NCI-H2171 treated with DMSO at 0.1 percent for 48 hours (cell line): ENCODE measurements at places on chromosomes 3 and 15.

- DNase-seq, result no peak
Measured at GRCh38 chr15:84819791-84820190, 2.6 kb downstream of the ALPK3 start.

GRCh38 chr3:146169891-146170290 is 8.9 kb upstream of the PLOD2 start:
- DNase-seq, result no peak

DNA sequence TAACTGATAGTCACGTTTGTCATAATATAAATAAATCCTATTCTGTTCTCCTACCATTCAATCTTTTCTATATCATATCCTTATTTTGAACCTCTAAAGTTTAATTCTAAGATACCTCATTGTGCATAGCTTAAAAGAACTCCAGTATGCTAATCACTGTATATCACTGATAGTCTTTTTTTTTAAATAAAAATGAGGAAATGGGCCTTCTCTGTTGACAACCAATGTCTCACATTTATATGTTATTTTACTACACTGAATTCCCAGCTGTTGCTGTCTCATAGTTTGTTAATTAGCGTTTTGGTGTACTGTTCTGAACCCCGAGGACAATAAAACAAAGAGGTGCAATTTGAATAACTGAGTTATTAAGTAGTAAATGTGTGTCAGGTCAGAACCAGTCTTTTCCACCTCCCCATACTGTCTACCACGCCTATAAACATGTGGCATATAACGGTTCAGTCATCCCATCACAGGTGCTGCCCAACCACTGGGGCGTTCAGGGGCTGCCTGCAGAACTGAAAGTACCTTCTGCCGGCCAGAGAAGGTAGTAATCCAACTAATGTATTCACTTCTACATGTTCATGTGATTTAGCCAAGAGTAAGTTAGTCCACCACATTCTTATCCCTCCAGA is 14.9 kb downstream of the CBLB start:
- no peak for DNase-seq

DNA sequence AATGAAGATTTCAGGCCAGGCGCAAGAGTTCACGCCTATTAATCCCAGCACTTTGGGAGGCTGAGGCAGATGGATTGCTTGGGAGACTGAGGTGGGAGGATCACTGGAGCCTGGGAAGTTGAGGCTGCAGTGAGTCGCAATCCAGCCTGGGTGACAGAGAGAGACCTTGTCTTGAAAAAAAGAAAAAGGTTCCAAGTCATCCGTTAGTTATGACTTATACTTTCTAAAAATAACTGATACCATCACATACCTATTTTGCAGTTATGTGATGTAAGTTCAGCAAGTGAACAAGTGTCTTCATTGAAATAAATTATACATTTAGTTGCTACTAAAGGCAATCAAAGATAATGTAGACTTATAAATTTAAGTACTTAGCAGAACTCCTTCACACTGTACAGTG is 22.1 kb downstream of the CLPX start:
- no peak for DNase-seq

DNA sequence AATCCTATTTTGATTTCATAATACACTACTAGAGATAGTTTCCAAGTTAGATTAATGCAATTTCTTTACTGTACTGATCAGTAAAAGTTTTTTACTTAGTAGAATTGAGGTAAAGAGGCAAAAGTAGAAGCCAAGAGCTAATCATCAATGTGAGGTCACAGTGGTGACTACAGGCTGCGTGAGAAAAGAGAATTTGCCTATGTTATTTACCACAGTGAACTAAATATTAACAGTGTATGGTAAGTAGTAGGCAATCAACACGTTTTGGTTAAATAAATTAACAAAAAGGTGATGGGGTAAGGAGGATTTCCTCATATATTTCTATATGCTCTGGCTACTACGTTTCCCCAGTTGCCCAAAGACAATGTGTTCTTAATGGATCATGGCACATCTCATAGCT is 202.2 kb upstream of the CMC1 start:
- no peak for DNase-seq

DNA sequence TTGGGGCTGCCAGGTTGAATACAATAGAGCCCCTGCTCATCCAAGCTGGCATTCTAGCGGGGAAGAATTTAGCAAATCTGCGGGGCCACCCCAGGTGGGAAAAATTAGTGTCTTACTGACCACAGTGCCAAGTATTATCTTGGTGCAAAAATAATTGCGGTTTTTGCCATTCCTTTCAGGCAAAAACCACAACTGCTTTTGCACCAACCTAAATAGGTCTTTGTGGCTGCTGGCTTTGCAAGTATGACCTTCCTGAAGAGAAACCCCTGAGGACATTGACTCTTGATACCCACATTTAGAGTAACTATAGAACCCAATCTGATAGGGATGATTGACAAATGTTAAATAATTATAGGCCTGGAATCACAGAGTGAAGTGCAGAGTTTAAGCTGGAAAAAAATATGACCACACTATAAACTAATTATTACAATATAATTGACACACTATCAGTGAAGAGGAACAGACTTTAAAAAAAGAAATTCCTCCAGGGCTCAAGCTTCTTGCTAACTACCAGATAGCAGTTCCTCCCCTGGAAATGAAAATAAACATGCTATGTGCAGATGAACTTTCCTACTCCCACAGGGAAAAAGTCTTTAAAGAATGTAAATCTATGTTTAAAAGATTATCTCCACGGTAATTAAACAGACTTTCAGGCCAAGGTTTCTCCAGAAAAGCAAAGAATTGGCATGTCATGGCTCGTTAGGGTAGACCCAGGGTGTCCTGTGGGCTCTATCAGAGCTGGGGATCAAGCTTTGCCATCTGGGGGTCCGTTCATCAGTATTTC is 34.4 kb downstream of the CA12 start:
- DNase-seq, result no peak

GRCh38 chr3:10978956-10979355 is 13.6 kb upstream of the SLC6A1 start:
- DNase-seq, result no peak

- no peak for DNase-seq
Measured at GRCh38 chr3:125403789-125404188, 28.7 kb upstream of the ZNF148 start.

- no peak for DNase-seq
Measured at GRCh38 chr15:74053517-74053916, 28.8 kb downstream of the GOLGA6A start.

- DNase-seq, result no peak
Measured at GRCh38 chr3:38245930-38246329, 19.7 kb upstream of the SLC22A13 start.

GRCh38 chr3:117103675-117104074 is 394.1 kb downstream of the TUSC7 start:
- no peak for DNase-seq

GRCh38 chr3:100563652-100564211 is 45.7 kb upstream of the ADGRG7 start:
- DNase-seq, result no peak

GRCh38 chr15:93040288-93041158 is 48.5 kb downstream of the RGMA start:
- no peak for DNase-seq

DNA sequence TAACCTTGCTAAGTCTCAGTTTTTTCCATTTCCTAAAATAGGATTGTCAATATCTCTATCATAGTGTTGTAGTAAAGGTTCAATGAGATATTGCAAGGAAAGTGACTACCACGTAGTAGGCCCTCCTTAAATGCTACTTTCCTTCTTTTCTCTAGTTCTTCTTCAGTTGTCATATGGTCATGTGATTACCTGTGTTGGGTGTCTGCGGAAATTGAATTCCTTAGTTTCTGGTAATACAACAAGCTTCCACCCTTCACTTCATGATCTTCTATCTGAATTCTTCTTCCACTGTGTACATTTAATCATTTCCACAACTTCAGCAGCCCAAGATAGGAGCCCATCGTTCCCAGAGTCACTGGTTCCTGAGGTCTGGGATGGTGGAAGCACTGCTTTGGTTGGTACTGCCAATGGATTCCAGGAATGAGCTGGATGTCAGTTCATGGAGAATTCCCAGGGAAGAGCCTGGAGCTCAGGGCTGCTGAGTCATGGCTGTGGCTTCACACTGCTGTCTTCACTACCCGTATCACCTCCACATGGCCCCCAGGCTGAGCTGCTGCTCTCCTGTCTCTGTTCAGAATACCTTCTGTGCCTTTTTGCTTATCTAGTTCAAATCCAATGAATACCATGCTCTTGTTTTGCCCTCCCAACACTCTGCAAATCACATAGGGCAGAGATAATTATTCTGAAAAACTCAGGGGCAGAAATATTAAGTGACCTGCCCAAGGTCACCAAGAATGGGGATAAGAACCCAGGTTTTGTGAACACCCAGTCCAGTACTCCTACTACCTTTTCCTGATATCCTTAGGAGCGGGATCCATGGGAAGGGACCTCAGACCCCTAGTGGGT is 98.6 kb downstream of the RPL39L start:
- DNase-seq, result no peak

- peak; percentile 71 for DNase-seq
Measured at GRCh38 chr3:140342668-140343067, 335.2 kb upstream of the TRIM42 start.

DNA sequence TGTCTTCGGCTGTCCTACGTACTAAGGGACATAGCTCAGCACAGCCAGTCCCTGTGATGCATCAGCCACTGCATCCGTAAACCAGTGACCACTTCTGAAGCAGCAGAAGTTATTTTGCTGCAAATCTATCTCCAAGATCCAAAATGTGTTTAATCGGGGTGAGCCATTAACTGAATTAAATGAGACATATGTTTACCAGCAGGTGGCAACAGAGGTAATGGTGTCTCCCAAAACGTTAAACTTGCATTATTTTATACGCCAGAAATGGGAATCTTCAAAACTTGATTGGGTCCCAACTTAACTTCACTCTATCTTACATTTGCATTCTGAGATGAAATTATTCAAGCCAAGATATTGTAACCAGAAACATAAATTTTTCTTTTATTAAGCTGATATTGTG is 75.3 kb upstream of the BOC start:
- peak; percentile 49 for DNase-seq

DNA sequence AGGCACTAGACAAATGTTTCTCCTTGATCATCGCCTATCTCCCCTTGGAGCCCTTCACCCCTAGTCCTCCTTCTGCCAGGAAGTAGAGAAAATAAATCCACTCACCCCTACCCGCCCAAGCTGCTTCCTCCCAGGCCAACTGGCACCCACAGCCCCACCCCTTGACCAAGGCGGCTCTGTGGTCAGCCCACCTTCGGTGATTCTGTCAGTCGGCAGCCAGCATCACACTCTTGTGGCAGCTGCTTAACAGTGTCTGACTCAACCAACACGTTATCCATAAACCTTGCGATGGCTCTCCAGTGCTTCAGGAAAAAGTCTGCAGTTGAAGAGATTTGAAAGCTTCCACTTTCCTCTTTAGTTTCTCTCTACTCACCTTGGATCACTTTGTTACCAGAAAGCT is 7.6 kb downstream of the SHF start:
- no peak for DNase-seq

DNA sequence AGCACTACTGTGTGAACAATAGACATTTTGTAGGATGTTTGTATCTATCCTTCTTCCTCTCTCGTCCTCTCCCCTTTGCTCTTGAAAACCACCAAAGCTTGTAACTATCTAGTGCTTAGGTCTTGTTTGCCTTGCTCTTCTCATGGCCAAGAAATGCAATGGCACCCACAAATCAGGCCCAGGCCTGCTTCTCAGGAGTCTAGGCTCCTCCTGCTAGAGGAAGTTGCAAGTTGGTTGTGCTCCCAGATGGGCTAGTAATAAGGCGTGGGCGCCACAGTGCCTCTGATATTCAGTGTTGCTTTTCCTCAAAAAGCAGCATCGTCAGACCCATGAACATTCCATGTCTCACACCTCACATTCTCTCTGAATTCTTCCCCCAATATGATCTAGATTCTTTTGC is 28.7 kb downstream of the ZNF385D start:
- no peak for DNase-seq

DNA sequence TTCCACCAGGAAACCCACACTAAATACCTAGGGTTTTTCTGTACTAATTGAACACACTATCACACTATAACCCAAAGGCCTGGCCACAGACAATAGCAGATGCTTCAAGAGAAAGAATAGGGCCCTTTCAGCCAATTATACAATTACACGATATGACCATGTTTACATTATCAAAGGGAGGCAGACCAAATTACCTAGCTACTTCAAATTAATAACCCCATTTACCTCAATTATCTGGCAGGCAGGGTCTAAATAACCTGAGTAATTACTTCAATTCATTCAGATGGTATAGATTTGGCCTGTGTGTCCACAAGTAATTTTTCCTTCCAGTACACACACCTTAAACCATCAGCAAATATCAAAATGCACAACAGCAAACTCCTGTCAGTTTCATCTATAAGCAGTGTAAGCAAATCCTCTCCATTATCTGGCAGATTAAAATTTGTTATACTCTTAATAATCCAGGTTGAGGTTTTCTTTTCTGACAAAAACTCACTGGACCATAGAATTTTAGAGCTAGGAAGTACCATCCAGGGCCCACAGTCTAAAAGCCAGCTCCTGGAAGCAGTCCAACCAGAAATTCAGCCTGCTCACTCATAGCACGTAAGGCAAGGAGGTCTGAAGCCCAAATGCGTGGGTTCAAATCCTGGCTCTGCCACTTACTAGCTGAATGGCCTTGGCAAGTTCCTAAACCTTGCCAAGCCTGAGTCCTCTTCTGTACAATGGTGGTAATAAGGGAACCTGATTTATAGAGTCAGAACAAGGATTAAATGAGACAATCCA is 51.8 kb downstream of the RFTN1 start:
- no peak for DNase-seq

DNA sequence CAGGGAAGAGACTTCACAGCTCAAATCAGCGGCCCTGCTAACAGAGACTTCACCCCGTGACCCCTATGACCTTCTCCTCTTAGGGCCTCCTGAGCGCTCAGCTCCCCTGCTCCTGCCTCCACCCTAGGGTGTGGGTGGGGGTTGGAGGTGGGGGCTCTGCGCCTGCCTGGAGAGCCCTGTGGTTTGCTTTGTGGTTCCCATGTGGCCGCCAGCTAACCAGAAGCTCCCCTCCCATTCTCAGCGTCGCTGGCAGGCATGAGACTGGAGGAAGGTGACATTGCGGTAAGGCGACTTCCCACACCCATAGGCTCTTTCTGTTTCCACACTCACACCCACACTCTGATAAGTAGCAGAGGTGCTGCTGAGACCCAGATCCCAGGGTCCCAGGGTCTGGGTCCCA is 27.6 kb downstream of the XYLB start:
- no peak for DNase-seq

DNA sequence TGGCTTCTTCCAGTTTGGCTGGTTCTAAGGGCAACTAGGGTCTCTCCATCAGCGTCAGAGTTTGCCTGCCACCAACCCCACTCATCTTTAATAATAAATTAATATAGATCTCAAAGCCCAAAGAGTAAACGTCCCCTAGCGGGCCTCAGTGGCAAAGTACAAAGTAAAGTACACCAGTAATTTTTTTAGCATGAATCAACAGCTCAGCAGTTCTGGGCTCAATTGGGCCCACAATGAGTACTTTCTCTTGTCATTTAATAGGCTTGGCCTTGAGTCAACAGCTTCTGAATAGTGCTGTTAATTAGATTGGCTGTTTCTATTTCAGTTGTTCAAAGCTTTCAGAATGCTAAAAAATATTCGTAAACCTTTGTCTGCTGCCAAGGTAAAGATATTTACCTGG is 89.0 kb upstream of the PFN2 start:
- no peak for DNase-seq

GRCh38 chr3:184812662-184813042 is 686 bp downstream of the VPS8 start:
- DNase-seq, result no peak

GRCh38 chr3:148535001-148535400 is 162.7 kb upstream of the AGTR1 start:
- no peak for DNase-seq

- no peak for DNase-seq
Measured at GRCh38 chr3:69770219-69770618, 31.0 kb downstream of the MITF start.

- DNase-seq, result no peak
Measured at GRCh38 chr15:69644876-69645275, 192.3 kb downstream of the RPLP1 start.
